Karpas-422 (cell line): ENCODE measurements at places on chromosomes 7 and 10. TPM values are rescaled to one million over a fixed set of nuclear protein-coding genes. Genes with fewer than 3 reads are reported as not detected.

The PLA2G12B gene
- total RNA-seq = not detected in 2 replicates

The ZNF735 gene
- not detected in 2 replicates for total RNA-seq

GRCh38 chr7:17946591-17946990 lies 6.3 kb upstream of the SNX13 start:
- DNase-seq = peak; percentile 66

The SCART1 gene
- 6.9 and 7.0 TPM in 2 replicates for total RNA-seq

GRCh38 chr7:117008886-117009531 lies 55.7 kb downstream of the ST7 start:
- DNase-seq = no peak

GRCh38 chr7:118312966-118313365 lies 88.5 kb downstream of the ANKRD7 start:
- DNase-seq = no peak

GRCh38 chr10:131751827-131752775 lies 148.7 kb upstream of the PPP2R2D start:
- DNase-seq = no peak

DNA sequence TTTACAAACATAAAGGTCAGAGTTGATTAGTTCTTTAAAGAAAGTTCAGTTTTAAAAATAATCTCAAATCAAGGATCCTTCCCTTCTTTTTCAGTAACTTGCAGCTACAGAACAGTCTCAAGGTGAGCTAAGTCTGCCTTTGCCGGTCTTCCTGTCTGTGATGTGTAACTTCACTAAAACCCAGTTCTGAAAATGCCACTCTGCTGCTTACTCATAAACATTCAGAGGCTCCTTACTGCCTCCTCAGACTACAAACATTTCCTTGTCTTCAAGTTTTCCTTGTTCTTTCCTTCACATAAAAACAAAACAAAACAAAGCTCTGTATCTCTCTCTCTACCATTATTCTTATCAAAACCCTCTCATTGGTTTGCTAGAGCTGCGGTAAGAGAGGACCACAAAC lies 128.7 kb downstream of the ETV1 start:
- DNase-seq = no peak

DNA sequence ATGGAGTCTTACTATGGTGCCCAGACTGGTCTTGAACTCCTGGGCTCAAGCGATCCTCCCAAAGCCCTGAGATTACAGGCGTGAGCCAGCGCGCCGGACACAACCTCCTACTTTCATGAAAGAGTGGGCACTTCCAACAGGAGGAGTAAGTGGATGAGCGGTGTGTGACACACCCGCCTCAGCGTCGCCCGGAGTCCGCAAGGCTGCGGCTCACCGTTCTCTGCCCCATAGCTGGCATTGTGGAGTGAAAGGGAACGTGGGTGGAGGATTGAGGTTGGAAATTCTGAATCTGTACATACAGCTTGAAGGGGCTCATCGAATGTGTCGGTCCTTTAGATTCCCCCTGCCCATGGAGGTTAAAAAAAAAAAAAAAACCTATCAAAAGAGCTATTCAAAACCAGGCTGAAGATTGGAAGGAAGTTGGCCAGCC lies 524 bp upstream of the PRXL2A start:
- no peak for DNase-seq

DNA sequence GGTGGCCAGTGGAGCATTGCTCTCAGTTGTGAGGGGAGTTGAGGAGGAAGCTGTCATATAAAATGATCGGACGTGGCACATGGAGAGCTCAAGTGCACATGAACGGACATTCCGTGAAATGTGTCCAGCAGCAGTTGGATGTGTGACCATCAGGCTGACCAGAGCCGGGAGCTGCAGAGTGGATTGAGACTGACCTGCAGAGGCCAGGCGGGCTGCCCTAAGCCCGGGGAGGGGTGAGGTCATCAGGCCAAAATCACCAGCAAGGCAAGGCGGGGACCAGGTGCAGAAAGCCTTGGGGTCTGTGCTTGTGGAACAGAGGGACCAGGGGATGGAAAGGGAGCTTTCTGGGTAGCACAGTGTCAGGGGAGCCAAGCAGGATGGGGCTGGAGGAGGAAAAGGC lies 279.5 kb downstream of the CELF2 start:
- no peak for DNase-seq

DNA sequence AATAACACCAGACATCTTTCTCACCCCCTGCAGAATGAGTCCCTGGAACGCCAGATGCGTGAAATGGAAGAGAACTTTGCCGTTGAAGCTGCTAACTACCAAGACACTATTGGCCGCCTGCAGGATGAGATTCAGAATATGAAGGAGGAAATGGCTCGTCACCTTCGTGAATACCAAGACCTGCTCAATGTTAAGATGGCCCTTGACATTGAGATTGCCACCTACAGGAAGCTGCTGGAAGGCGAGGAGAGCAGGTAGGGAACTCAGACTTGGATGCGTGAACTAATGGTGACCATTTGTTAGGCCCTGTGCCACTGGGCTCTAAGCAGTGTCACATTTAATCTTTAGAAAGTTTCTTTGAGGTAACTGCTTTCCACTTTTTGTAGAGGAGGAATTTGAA lies 7.1 kb downstream of the VIM start:
- DNase-seq = no peak

GRCh38 chr7:120547605-120548004 lies 274.6 kb downstream of the KCND2 start:
- no peak for DNase-seq

GRCh38 chr10:110867807-110868465 lies 3.8 kb upstream of the PDCD4 start:
- peak; percentile 65 for DNase-seq

The VPS37D gene
- total RNA-seq = not detected in 2 replicates

The MKX gene
- total RNA-seq = not detected in 2 replicates

DNA sequence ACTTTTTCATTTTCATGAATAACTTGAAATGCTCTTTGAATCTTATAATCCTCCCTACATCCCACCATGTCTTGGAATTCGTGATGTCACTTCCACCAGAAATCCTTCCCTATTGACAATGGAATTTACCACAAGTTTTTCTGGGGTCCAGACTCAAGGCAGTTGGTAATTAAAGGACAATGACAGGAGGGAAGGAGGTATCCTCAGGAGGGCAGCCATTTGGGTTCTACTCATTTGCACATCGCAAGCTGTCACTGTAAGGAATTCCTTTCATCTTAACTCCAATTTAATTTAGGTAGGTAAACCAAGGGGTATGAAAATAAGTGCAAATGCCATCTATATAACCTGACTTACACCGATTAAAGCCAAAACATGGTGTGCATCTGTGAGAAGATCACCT lies 21.9 kb downstream of the LRRC17 start:
- no peak for DNase-seq

- DNase-seq = no peak
Measured at GRCh38 chr10:122271076-122271475, at the start of gene BTBD16. BTBD16 (plus strand) TSS chr10:122271296; CDS start chr10:122275082, 3,786 bp downstream.

DNA sequence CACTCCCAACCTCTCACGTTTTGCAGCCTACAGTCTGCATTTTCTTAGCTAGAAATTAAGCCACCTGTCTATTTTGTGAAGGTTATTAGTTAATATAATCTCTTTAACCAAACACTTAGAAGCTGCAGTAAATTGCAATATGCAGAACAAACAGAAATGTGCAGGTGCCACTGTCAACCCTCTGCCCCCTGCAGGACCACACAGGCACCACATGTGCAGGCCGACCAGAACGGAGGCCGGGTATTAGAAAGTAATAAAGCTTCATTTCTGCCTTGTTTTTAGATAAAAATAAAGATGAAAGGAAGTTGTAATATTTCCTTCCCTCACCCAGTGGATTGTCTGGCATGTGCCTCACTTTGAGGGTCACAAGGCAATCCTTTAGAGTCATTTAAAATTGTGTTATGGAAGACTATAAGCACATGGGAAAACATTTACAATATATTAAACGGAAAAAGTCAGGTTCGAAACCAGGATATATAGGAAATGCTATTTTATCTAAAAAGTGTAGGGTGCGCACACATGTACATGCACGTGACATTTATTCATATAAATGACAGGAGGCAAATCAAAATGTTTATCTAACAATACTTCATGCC lies 158.2 kb downstream of the ARHGAP12 start:
- peak; percentile 78 for DNase-seq

DNA sequence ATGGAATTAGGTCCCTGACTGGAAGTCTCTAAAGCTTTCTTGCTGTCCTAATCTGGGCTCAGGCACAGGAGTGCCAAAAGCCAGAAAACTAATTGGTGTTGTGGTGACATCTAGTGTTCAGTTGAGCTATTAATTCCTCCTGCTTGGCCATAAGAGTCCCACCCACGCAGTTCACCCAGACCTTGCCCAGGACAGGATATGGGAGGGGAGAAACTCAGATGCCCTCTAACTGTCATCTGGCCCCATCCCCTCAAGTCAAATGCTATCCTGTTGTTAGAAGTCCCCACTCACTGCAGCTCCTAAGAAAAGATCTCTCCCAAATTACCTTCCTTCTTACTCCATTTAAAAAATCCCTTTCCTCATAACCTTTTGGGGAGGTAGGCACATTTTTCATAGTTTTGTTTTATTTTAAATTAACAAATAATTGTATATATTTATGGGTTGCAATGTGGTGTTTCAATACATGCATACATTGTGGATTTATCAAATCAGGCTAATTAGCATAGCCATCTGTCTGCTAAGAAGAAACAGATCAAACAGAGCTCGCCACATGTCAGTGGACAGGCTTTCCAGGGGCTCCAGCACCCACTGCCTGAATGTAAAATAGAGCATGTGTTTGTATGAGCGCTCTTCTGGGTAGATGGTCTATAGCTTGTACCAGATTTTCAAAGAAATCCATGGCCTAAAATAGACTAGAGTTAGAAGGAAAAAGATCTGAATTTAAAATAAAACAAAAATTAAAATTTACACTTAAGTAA lies 84.0 kb downstream of the GSAP start:
- DNase-seq = peak; percentile 92

The CNPY1 gene
- not detected in 2 replicates for total RNA-seq

- DNase-seq = no peak
Measured at GRCh38 chr7:116211913-116212596, 1.7 kb downstream of the TES start.

The UCN3 gene
- total RNA-seq = not detected in 2 replicates

DNA sequence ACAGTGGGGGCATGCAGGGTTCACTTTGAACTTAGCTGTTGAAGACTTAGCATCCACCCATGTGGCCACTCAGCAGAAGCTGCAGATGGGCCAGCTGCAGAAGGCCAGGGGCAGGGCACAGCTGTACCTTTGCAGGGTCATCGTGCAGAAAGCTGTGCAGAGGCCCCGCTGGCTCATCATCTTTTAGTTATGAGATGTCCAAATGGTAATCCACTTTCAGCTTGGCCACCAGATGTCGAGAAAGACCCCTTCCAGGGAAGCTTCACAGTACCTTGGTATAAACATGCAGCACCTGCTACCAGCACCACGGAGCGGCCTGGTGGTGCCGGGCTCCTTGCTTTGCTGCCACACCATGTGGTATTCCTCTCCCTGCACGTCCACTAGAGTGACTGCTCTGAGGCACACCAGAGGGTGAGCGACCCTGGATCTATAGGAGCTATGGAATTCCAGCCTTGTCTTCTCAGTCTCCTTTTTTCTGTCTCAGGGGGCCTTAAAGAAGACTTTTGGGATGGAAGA lies 74.2 kb upstream of the LAMB4 start:
- DNase-seq = no peak

DNA sequence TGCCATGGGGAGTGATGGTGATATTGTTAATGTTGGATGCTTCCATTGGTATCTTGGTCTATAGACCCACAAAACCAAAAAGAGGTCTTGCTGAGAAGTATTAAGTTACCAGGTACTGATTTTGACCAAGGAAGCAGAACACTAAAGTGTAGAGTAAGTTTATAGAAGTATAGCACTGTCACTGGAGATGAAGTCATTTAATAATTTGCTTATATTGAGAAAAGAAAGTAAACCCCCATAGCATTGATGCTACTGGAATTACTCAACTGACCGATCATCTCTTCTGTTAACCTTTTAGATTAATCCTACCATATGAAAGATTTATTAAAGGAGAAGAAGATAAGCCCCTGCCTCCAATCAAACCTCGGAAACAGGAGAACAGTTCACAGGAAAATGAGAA lies 183.2 kb downstream of the RTKN2 start:
- DNase-seq = no peak

DNA sequence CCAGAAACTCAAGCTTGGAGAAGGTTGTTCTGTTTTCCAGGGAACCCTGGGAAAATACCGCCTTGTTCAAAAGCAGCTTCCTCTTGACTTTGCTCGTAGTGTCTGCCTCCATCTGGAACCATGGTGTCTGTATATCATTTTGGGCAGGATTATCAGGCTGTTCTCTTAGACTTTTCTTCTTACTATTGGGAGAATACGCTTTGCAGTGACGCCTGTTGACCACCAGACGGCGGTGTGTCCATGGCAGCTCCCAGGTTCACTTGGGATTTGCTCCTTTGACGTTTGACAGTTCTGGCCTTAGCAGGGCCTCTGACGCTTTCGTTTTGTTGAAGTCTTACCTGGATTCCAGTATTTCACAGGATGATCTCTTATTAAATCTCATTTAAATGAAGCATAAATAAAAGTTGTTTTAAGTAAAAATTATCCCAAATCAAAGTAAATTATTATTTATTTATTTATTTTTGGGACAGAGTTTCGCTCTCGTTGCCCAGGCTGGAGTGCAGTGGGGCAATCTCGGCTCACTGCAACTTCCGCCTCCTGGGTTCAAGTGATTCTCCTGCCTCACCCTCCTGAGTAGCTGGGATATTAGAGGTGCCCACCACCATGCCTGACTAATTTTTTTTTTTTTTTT lies 41.8 kb upstream of the GJD4 start:
- DNase-seq = peak; percentile 84

The OPN4 gene
- total RNA-seq = not detected in 2 replicates

DNA sequence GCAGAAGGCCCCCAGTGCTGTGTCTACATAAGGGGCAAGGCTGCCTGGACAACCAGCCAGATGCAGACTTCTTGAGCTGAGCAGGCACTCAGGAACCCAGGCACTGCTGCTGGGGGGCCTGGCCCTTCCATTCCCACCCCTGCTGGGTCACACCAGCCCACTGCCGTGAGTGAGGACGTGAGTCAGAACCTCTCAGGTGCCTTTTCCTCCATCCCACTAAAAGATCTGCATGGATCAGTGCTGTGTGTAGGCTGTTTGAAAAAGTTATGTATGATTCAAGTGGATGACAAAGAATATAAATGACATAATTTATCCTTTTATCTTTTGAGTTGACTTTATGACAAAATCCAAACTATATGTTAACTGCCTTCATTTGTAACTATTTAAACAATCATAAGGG lies 499.3 kb downstream of the INHBA start:
- no peak for DNase-seq

The PTN gene
- total RNA-seq = 0.47 TPM in 1 of 2 replicates, not detected in the other

The SPDYE9 gene
- total RNA-seq = not detected in 2 replicates

The LIPF gene
- total RNA-seq = 0.22 TPM in 1 of 2 replicates, not detected in the other

DNA sequence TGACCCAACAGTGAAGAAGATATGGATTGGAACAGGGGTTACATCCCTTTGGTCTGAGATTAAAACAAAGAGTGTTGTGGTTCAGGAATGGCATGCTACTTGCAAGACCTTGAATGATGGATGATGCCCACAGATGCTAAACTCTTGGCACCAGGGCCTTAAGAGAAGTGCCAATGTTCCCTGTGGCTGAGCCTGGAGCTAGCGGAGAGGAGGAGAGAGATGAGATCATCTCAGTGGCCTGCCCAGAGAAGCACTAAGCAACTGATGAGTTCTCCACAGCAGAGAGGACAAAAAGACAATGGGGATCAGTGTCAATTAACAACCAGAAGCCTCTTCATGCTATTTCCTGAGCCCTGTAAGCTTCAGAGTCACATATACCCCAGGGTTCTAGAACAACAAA lies 97.8 kb downstream of the ELAPOR2 start:
- DNase-seq = no peak

The AOAH gene
- 1.4 TPM in 1 of 2 replicates, not detected in the other for total RNA-seq
